Bronchus fibroblast of lung (primary cell): ENCODE measurements at places on chromosomes 3 and 15. TPM values are rescaled to one million over a fixed set of nuclear protein-coding genes. Genes with fewer than 3 reads are reported as not detected.

Gene ATP13A4
- 0.15 TPM in 1 of 2 replicates, not detected in the other for total RNA-seq

Gene FEZF2
- not detected in 2 replicates for total RNA-seq

Gene PLXND1
- 41.5 and 56.7 TPM in 2 replicates for total RNA-seq

Gene MYL3
- not detected in 2 replicates for total RNA-seq

Gene VEPH1
- 25.9 and 30.1 TPM in 2 replicates for total RNA-seq

Gene CASR
- total RNA-seq: not detected in 2 replicates

Gene AP3B2
- under 0.01 and 0.15 TPM in 2 replicates for total RNA-seq

Gene FAM81A
- 0.50 and 0.59 TPM in 2 replicates for total RNA-seq

Gene EIF5A2
- total RNA-seq: 6.7 and 10.1 TPM in 2 replicates

Gene MYH15
- under 0.01 TPM in 2 replicates for total RNA-seq
